ENCODE measurements at places on chromosomes 2 and 18.

DNA sequence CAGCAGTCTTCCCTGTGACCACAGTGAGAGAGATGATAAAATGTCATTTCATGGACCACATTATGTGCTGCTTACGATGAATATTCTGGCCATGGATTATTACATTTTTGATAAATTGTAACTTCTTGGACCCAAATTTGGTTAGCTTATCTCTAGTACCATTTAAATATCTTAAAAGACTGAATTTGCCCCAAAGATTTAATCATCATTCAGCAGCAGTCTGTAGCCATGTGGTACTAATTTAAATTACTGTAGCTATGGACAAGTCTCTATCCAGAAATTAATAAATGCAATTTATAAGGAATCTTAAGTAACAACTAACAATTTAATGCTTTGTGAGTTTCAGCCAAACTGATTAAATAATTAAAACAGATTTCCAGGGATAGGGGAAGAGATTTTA is 644.9 kb upstream of the FANCL start:
- DNase-seq: no peak

GRCh38 chr2:239027391-239028252 is 179.7 kb downstream of the TWIST2 start:
- DNase-seq: no peak

- DNase-seq: no peak
Observed at GRCh38 chr2:101120124-101120996, 30.8 kb downstream of the TBC1D8 start.

GRCh38 chr2:96584017-96584416 is 47.5 kb downstream of the ARID5A start:
- DNase-seq: no peak

GRCh38 chr2:220756653-220757052 is 815.5 kb downstream of the EPHA4 start:
- no peak for DNase-seq

- DNase-seq: peak; percentile 28
Observed at GRCh38 chr2:237581751-237582746, 8.5 kb downstream of the RAB17 start.

DNA sequence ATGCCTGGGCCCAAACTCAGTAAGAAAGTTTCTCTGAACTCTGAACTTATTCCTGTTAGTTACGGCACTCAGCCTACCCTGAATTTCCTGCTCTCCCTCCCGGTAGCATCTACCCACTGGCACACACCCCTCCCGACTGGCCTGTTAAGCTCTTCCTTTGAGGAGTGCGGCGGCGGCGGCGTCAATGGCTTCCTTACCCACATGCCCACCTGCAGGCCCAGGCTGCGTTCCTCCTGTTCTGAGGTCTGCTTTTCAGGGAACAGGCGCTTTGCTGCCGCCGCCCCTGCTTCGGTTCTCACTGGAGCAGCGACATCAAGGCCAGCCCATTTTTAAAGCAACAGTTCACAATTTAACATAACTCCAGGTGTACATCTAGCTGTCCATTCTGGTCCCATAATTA is 432.4 kb downstream of the DCDC2C start:
- DNase-seq: no peak

GRCh38 chr2:46800218-46800617 is 115.4 kb downstream of the MCFD2 start:
- DNase-seq: no peak

- DNase-seq: no peak
Observed at GRCh38 chr2:12244070-12244469, 472.7 kb upstream of the TRIB2 start.
